Omental fat pad (tissue), 4 donors: ENCODE measurements at places on chromosomes 1 and 21. TPM values are rescaled to one million over a fixed set of nuclear protein-coding genes. Genes with fewer than 3 reads are reported as not detected.

Gene KCNT2
- total RNA-seq, result 7.1 TPM

DNA sequence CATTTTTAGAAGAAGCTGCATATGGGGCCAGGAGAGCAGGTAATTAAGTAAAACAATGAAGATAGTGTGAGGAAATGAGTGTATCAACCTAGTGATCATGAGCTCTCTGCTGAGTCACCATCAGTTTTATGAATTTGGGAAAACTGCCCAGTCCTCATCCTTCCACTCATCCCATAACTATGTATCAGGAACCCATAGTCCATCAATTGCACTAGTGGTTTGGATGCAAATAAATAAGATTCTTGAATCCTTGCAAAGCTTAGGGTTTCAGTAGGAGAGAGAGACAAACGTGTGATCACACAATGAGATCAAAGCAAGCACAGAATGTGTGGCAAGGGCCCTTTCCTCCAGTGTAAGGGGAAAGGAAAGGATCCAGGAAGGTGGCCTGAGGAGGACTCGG is 145.6 kb downstream of the ZZZ3 start:
- no peak for DNase-seq

GRCh38 chr1:225711236-225711937 is 58.5 kb upstream of the ENAH start:
- no peak for DNase-seq

GRCh38 chr1:105608713-105609112 is 1447.8 kb upstream of the PRMT6 start:
- DNase-seq, result no peak
